ENCODE measurements at places on chromosomes 5 and 9.

DNA sequence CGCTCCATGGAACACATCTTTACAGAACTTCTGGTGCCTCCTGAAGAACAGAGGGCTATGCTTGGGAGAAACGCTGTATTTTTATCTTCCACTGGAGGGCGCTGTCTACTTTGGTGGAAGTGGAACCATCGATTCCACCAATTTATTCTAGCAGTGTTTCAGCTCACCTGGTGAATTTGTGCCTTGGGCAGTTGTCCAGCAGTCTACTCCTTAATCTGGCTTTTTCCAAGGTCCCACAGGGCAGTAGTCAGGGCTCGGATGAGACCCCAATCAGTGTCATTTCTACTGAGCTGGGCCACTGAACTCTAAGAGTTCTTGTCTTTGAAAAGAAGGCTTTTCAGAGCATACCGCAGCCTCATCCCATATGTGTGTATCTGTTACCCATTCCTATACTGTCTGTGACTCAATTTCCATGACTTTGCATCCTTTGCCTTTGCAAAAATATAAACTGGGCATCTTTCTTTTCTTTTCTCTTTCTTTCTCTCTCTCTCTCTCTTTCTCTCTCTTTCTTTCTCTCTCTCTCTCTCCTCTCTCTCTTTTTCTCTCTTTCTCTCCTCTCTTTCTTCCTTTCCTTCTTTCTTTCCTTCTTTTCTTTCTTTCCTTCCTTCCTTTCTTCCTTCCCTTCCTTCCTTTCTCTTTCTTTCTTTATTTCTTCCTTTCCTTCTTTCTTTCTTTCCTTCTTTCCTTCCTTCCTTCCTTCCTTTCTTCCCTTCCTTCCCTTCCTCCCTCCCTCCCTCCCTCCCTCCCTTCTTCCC lies 138.4 kb upstream of the ZNF618 start:
- peak; percentile 69 for DNase-seq

DNA sequence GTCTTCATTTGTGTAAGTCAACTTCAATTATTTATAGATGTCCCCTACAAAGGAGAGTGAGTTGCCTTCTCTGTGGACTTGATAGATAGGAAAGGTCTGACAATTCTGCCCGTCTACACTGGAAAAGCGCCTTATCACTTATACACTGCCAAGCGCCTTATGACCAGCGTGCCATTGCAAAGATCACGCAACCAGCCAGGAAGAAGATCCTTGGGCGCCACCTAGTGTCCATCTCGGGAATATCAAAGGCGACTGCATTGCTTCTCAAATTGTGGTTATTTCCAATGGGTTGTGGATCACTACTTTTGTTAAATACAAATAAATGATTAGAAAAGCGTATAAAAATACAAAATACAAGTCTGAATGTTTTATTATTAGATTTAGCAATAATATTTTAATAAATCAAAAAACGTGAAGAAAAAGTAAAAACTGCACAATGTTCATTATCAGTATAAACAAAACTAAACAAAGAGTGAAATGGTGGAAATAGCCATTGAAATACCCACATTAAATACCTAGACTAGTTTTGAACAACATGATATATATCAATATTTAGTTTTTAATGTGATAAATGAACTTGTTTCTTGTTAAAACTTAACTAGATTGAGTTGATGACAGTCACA lies 27.8 kb downstream of the SUB1 start:
- peak; percentile 86 for DNase-seq

- no peak for DNase-seq
These were observed 199.4 kb downstream of the ARRDC3 start for GRCh38 chr5:91183743-91184142.

- DNase-seq: peak; percentile 49
These were observed 48.3 kb downstream of the EHMT1 start for GRCh38 chr9:137666955-137667670.

- no peak for DNase-seq
These were observed 8.5 kb downstream of the PTGS1 start for GRCh38 chr9:122379340-122379739.

- no peak for DNase-seq
These were observed 334.0 kb upstream of the DMAC1 start for GRCh38 chr9:8133606-8134005.

DNA sequence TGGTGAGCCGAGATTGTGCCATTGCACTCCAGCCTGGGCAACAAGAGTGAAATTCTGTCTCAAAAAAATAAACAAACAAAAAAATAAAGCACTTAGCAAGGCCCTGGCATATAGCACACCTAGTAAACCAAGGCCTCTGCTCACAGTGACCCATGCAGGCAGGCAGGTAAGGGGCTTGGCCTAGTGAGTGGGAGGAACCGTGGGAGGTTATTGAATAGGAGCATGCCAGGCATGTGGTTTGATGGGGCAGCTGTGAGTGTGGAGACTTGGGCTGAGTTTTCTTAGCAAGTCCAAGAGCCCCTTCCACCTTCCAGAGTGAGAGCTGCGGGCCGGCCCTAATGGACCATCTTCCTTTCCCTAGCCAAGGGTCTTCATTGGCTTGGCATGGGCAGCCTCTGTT lies 4.5 kb upstream of the NDST1 start:
- no peak for DNase-seq

DNA sequence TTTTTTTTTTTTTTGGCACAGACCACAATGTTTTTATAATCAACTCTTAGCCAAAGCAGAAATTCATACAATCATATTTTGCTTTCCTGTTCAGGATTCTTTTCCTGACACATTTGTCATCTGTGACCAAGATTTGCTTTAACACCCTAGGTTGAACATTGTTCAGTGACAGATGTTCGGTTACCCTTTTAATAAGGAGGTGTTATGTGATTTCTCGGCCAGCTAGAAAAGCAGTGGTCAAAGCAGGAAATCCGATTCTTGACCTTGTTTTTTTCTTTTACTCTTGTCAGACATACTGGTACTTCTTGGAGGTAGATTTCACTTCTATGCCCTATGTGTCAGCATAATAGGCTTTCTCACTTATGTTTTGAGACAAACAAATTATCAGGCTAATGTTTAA lies 335.3 kb upstream of the ACTBL2 start:
- no peak for DNase-seq

DNA sequence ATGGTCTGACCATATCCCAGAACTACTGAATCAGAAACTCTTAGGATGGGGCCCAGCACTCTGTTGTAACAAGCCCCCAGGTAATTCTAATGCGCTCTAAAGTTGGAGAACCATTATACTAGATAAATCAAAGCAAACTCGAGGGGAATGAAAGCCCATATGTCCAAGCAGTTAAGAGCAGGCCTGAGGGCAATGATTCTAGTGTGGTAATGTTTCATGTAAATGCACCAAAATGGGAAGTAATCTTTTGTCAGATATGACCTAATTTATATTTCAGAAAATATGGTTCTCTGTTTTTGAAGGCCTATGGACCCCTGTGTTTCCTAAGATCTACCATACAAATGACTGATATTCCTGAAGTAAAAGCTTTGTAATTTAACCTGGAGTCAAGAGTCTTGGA lies 108.0 kb upstream of the PTGER4 start:
- no peak for DNase-seq

GRCh38 chr9:108021096-108021710 lies 531.6 kb upstream of the KLF4 start:
- DNase-seq: no peak

DNA sequence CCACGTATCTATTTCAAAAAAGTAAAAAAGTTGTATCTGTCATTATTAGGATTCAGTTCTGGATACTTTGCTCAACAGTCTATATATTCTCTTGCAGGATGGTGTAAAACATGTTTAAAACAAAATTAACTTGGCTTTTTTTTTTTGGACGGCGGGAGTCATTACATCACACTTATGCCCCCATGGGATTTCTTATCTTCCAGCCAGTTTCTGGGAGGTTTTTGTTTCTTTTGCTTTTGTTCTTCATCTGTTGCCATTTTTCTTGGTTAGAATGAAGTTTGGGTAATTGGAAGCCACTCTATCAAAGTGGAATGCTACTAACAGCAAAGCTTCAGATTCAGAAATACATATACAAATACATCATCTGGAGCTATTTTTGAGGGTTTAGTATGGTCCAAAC lies 1.8 kb upstream of the STARD4 start:
- DNase-seq: no peak

- no peak for DNase-seq
These were observed 386.5 kb downstream of the GADD45G start for GRCh38 chr9:89991204-89991790.

DNA sequence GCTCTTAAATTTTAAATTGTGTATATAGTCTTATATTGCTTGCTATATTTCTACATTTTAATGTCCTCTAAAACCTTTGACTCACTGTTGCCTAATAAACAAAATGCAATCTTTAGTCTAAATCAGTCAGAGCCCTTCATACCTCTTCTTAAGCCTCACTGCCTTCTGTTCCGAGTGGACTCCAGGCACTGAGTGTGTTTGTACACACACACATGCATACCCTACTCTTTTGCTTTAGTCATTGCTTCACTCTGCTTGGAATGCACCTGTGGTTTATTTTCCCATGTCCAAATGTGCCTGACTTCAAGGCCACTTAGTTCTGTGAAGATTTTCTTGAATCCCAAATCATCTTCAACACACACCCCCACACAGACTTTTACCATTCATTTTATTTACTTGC lies 60.9 kb downstream of the SLC12A2 start:
- DNase-seq: no peak

GRCh38 chr5:120510098-120510637 lies 46.1 kb downstream of the PRR16 start:
- no peak for DNase-seq

- DNase-seq: no peak
These were observed 19.1 kb upstream of the SLC31A2 start for GRCh38 chr9:113131689-113132151.

- no peak for DNase-seq
These were observed 75.7 kb downstream of the NRG2 start for GRCh38 chr5:139967353-139967752.

- DNase-seq: peak; percentile 5
These were observed 25.1 kb downstream of the ZNF618 start for GRCh38 chr9:113901221-113901688.

DNA sequence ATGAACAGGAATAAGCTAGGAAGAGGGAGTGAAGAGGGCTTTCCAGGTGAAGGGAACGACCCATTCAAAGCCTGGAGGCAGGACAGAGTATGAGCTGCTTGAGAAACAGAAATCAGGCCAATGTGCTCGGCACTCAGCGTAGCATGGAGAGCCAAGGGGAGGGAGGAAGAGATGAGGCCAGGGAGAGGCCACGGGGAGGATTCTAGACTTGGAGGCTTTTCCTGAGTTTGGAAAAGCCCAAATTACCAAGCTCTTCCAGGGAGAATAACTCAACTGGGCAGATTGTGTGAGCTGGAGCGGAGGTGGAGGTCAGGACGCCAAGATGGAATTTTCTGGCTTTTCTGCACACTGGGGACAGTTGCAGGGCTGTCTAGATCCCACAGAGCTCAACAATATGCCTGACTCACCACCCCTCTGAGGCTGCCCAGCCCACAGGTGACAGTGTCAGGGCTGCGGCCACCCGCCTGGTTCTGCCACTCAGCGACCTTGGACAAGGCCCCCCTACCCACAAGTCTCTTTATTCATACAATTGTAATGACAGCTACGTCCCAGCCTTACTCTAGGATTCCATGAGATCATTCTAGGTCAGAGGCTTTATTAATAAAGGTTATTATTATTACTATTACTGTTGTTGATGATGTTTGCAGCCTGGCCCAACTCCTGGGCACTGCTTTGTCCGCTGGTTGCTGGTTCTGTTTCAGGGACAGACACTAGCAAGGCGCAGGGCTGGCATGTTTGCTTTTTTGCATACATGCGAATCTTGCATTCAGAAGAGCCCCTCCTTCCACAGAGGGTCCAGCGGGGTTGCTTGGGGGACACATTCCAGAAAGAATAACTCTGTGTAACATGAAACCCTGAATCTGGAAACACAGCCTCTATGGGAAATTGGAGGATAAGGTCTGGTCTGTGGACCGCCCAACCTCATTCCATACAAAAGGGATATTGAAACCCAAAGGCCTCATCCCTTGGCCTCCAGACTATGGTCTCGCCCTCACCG lies 9.4 kb upstream of the LMX1B start:
- no peak for DNase-seq

DNA sequence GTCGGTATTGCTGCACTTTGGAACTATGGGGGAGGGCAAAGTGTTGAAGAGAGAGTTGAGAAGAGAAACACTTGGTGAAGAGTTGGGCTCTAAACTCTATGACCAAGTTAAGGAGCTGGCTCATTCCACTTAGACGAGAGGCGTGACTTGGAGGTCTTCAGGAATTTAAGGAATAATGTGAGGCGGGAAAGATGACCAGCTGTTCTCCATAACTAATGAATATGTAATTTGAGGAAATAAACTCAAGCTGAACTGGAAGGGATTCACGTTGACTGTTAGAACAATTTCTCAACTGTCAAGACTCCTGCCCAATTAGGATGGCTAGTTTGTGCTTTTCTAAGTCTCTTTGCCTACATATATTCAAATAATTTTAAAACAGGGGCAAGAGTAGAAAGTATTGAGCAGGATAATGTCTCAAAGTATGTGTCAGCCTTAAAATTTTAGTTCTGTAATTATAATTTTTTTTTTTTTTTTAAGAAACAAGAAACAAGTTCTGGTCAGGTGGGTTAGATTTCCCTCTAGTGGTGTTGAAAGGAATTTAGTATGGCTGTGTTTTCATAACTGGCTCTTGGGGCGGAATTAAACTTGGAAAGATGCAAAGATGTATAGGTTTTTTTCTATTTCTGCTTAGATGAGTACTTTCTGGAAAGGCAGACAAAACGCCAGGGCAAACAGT lies 33.4 kb downstream of the TMEM252 start:
- no peak for DNase-seq

- DNase-seq: no peak
These were observed 19.9 kb downstream of the GDA start for GRCh38 chr9:72169178-72169577.

GRCh38 chr9:80732506-80732905 lies 956.8 kb downstream of the TLE1 start:
- no peak for DNase-seq

GRCh38 chr5:522116-522515 lies 2.1 kb downstream of the SLC9A3 start:
- DNase-seq: peak; percentile 43

DNA sequence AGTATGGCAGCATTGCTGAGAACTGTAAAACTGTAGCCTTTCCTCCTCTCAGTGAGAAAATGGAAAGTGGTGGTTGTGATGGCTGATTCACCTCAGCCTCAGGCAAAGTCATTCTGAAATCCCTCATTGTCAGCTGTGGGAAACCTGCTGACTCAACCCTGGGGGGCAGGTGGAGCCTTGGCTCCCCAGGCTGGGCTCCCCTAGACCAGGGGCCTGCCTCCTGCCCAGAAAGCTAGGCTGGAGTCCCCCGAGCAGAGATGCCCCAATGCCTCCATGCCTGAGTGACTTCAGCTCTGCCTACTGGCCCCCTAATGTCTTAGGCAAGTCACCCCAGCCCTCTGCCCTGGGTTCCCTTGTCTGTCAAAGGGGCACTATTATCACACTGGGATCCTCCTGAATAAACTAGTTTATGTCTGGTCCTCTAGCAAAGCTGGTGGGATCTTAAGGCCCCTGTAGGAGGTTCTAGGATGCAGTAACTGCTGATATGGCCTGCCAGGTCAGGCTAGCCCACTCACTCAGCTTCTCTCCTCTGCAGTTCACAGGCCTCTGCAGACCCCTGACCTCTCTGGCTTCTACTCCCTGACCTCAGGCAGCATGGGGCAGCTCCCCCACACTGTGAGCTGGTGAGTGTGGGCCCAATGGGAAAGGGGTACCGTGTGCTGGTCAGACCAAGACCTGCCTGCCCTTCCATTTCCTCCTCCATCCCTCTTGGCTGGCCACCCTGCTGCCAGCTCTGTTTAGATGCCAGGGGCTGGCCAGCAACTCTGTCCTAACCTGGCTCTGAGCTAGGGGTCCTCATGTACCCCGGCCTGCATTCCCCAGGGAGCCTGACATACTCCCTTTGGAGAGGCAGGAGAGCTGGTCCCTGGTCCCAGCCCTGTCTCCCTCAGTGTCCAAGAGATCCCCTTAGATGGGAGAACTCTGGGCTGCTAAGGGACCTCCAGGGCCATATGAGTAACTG lies 24.2 kb downstream of the TCF7 start:
- no peak for DNase-seq
